ENCODE measurements at places on chromosomes 2 and 18.

GRCh38 chr2:29848566-29849310, 72.6 kb downstream of the ALK start:
- DNase-seq: no peak

DNA sequence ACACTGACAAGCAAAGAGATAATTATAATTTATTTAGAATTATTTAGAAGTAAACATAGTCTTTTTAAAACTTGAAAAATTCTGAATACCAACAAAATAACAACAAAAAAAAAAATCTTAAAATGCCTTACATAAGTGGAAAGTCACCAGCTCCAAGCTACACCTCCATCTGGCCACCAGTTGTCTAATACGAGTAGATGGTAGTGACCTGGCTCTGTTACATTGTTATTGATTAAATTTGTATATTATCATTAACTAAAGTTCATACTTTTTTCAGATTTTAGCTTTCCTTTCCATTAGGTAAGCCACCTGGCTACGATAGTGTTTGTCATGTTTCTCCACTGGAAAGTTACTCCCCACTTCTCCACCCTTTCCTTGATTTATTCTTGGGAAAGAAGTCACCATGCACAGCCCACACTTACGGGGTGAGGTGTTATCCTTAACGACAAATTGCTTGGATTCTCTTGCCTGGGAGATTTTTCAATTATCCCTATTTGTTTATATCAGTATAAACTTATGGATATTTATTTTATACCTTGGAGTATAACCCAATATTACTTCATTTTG, 464.5 kb upstream of the CHAC2 start:
- no peak for DNase-seq

- no peak for DNase-seq
Observed at GRCh38 chr2:168392797-168393196, 63.3 kb upstream of the CERS6 start.

DNA sequence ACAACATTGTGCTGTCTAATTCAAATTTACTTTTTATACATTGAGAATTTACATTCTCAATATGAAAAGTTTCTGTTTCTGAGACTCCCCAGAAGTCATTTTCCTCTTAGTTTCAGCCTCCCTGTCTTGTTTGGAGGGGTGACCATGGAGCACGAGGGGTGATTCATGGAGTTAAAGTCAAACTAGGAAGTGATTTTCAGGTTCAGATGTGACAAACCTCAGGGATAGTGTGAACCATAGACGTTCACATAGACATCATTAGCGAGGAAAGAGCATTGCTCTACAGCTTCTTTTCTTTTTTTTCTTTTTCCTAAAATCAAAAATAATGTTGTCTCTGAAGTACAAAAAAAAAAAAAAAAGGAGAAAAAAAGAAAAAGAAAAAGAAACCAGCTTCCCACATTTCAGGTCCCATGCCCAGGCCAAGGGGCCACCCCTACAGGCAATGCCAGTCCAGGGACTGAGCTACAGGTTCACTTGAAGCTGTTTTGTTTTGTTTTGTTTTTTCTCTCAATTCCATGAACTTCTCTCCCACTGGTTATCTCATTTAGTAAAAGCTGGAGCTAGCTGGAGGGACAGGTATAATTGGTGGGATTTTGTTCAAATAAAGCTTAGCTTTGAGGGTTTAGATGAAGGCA, 18.1 kb upstream of the LCLAT1 start:
- DNase-seq: no peak

GRCh38 chr2:112217854-112218253, 37.0 kb downstream of the ZC3H8 start:
- DNase-seq: no peak

DNA sequence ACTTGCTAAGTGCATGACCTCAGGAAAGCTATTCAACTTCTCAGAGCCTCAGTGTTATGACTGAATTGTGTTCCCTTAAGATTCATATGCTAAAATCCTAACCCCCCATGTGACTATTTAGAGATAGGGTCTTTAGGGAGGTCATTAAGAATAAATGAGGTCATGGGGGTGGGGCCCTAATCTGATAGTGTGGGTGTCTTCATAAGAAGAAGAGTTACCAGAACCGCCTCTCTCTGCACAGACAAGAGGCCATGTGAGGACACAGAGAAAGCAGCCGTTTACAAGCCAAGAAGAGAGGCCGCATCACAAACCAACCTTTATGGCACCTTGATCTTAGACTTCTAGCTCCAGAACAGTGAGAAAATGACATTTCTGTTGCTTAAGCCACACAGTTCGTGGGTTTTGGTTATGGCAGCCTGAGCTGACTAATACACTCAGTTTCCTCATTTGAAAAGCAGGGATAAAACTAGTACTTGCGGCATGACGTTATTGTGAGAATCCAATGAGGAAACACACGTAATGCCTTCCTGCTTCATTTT, 9.9 kb downstream of the SH2D6 start:
- DNase-seq: no peak

DNA sequence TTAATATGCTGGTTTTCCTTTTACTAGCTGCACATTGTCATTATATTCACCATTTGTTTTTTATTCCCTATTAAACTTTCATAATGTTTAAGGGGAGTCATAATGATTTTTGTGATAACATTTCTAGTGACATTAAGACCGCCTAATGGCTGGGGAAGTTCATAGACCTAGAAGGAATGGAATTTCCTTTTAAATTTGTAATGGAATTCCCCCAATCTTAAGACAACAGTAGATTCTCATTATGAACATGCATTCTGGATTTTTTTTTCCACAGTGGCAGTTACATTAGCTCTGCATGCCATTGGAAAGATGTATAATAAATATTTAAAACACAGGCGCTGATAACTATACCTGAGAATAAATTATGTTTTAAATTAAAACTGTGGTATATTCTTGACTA, 8.4 kb downstream of the YPEL5 start:
- no peak for DNase-seq
